ENCODE measurements at places on chromosomes 2 and 18.

DNA sequence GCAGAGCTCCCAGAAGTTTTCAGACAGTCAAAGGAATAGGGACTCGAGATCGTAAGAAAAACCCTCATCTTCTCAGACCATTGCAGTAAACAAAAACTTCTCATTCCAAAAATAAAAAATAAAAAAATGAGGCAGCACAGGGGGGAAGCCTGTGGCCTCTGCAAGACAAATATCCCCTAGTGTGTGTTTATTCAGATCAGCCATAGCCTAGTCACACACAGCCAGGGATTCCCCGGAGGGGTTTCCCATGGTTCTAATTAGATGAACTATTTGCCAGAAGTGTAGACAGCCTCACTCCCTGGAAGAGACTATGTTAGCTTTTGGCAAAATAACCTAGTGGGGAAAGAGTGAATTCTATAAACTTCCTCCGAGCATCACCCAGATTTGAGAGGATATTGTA, 122.9 kb upstream of the KLF7 start:
- no peak for DNase-seq

- DNase-seq, result no peak
Observed at GRCh38 chr2:166091439-166091838, 36.4 kb downstream of the SCN1A start.

- DNase-seq, result no peak
Observed at GRCh38 chr18:30971338-30971956, 71.1 kb downstream of the DSC3 start.

GRCh38 chr2:53104263-53104662, 663.3 kb upstream of the CHAC2 start:
- no peak for DNase-seq

DNA sequence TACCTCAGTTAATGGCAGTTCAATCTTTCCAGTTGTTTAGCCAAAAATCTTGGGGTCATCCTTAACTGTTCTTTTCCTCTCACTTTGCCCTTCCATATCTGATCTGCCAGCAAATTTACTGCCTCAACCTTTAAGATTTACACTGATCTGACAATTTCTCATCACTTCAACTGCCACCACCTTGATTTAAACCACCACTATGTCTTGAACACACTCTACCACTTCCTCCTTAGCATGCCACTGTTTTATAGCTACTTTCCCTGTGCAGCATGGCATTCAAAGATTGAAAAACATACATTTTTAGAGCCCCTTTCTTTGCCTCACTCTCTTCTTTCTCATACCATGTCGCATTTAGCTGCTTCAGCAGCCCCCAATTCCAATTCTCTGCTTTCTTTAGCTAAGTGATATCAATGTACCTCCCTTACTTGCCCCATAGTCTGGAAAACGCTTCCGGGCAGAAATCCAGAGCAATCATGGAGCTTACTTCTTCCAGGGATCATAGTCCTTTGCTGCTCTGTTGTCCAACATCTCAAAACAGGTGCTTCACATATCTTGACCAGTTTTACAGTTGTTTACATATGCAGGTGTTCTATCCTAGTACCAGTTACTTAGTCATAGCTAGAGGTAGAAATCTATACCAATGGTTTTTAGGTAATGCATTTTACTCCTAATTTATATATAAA, 10.9 kb downstream of the PGAP1 start:
- DNase-seq, result no peak

- DNase-seq, result no peak
Observed at GRCh38 chr2:30248791-30249190, 17.5 kb downstream of the LBH start.

- DNase-seq, result no peak
Observed at GRCh38 chr2:60521626-60522025, 31.8 kb downstream of the BCL11A start.

- DNase-seq, result no peak
Observed at GRCh38 chr2:129781749-129782632, 197.5 kb upstream of the RAB6C start.

DNA sequence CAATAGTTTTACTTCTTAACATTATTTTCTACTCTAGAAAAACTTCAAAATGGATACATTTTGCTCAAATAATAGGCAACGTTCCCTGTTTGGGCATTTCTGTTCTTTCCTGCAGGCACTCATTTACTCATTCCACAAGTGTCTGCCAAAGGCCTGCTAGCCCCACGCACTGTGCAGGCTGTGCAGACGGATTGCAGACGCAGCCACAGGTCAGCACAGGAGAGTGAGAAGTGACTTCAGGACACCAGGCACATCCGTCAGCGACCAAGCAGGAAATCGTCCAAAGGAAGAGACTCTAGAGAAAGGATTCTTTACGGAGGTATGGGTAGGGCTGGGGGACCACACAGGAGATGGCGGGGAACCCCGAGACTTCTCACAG, 103.0 kb upstream of the AGAP1 start:
- DNase-seq, result no peak

- DNase-seq, result no peak
Observed at GRCh38 chr2:25062511-25062917, 20.6 kb downstream of the EFR3B start.

DNA sequence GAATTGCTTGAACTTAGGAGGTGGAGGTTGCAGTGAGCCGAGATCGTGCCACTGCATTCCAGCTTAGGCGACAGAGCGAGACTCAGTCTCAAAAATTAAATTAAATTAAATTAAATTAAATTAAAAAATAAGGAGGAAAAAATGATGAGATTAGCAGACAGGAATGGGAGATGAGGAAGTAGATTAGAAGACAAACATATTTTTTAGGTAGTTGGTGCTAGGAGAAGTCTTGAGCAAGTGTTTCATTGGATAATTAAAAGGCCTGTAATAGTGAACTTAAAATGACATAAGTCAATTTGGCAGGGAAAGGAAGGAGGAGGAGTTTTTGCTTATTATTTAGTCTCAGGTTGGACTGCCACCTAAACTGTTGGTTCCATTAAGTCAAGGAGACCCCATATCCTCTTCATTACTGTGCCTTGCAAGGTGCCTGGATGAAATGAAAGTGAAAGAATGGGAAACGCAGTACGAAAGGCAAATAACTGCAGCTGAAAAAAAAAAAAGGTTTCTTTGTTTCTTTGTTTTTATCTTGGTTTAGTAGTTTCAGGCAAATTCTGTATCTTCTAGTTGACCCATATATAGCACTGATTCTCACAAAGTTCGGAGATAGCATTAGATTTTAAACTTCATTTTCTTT, 162.0 kb downstream of the SLC8A1 start:
- no peak for DNase-seq

DNA sequence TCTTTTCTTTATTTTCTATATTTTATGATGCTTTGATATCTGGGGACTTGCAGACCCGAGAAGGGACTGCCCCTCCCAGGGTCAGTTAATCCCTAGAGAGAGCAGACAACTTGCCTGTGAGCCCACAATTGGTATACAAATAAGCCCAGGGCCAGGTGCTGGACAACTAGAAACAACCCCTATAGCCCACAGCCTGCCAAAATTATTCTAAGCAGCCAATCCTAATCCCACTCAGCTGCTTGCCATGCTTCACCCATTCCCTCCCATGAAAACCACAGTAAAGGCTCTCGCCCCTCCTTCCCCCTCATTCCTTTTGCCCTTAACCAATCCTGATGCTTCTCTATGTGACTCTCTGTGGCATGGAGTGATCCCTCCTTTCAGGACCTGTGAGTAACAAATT, 380.7 kb downstream of the RBM43 start:
- DNase-seq, result no peak

GRCh38 chr18:5630057-5630899, 86.5 kb upstream of the EPB41L3 start:
- DNase-seq, result no peak

- no peak for DNase-seq
Observed at GRCh38 chr2:98300141-98300874, 45.9 kb upstream of the CNGA3 start.

GRCh38 chr18:3139406-3139805, 80.4 kb downstream of the MYOM1 start:
- DNase-seq, result no peak

GRCh38 chr18:47342566-47342965, 91.1 kb upstream of the SKOR2 start:
- no peak for DNase-seq

DNA sequence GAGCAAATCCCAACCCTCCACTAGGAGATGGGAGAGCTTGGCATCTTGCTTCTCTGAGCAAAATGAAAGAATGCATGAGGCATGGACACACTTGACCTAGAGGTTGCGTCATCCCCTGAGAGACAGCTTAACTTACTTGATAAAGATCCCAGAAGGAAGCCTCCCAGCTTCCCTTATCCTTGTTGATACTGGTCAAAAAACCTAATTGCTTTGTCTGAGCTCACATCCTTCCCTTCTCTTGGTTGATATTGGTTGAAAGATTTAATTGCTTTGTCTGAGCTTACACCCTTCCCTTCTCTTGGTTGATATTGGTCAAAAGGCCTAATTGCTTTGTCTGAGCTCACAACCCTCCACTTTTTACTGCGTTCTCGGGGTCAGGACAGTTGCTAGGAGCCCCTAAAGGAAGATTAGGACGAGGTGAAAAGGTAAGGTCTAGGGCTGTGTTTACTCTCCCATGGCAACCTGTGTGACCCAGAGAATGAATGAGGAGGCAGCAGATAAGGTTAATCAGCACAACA, 12.2 kb upstream of the BOD1L2 start:
- DNase-seq, result no peak

- no peak for DNase-seq
Observed at GRCh38 chr2:59462422-59463197, 1090.8 kb downstream of the BCL11A start.

DNA sequence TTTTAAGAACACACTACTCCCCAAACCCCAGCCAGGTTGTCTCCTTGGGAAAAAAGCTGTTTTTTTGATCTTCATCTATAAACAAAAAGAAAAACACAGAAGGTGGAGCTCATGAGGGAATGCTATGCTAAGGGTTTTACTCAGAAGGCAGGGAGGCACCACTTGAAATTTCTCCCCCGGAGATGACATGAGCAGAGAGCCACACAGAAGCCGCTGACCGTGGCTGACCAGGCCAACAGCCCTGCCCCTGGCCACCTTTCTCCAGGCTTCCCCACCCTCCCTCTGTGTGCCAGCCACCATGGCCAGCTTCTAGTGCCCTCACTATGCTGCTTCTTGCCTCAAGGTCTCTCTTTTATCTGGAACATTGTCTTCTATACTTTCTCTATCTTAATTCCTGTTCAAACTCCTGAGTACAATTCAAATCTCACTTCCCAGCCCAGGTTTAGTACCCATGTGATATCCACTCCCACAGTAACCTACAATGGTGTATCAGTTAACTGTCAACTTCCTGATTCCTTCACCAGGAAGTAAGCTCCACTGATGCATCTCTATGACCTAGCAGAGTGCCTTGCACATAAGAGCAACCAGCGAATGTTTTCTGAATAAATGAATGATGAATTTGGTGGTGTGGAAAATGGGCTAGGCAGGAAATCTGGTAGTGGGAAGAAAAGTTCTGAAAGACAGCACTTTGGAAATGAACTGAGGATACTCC, 15.3 kb downstream of the LAPTM4A start:
- no peak for DNase-seq

- no peak for DNase-seq
Observed at GRCh38 chr2:120876526-120877280, 141.0 kb downstream of the GLI2 start.

- no peak for DNase-seq
Observed at GRCh38 chr2:23746141-23746863, 180.6 kb downstream of the ATAD2B start.

- no peak for DNase-seq
Observed at GRCh38 chr18:55699233-55699765, 111.3 kb upstream of the TCF4 start.

- no peak for DNase-seq
Observed at GRCh38 chr2:69995511-69995910, 34.1 kb upstream of the ASPRV1 start.

DNA sequence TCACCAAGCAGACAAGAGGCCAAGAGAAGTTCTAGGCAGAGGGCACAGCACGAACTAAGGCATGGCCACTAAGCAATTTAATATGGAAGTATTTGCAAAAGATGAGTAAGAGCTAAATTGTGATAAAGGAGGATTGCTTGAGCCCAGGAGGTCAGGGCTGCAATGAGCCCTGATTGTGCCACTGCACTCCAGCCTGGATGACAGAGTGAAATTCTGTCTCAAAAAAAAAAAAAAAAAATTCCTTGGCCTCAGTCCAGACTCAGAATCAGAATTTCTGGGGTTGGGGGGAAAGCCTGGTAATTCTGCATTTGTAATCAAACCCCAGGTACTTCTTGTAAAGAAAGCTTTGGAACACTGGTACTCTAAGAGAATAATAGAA, 46.8 kb upstream of the RTN4 start:
- no peak for DNase-seq

- DNase-seq, result no peak
Observed at GRCh38 chr2:109452318-109453305, 161.2 kb downstream of the SEPTIN10 start.

- DNase-seq, result no peak
Observed at GRCh38 chr2:208315081-208315788, 49.2 kb downstream of the PIKFYVE start.

DNA sequence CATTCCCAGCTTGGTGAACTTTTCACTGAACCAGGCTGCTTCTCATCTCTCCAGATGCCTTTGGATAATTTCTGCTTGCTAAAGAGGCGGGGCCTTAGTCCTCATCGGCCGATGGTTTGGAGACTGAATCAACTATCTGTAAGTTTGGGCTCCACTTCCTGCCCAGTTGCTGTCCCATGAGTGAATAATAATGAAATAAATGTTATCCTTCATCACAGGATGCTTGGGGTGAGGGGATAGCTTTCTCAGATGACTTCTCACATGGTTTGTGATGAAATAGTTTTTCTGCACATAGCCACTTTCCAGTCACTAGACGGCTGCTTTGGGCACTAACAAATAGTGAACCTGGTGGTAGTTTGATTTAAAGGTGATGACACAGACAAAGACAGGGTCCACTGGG, 376.6 kb upstream of the TRIB2 start:
- DNase-seq, result no peak

DNA sequence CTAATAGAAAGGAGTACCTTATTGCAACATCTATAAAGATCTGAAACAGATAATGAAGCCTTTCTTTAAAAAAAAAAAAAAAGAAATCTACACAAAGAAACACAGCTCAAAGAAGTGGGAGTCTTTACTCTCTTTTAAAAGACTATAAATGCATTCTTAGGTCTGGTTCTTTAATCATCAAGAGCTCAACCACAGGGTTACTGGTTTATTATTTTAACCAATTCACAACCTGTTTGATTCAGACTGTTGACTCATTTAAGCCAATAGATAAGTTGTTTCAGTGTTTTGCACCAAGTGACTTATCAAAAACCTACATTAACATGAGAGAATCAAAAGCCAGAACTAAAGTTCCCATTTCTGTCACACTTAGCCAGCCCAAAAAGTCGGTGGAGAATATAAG, 93.1 kb downstream of the TCF4 start:
- no peak for DNase-seq

GRCh38 chr2:108884619-108885018, 98.0 kb downstream of the CCDC138 start:
- no peak for DNase-seq

- no peak for DNase-seq
Observed at GRCh38 chr2:53856272-53856671, 3.5 kb downstream of the GPR75 start.

Measured in stimulated activated CD8-positive, alpha-beta memory T cell treated with anti-CD3 and anti-CD28 coated beads, Interleukin-2, amount 100 ng/mL, for 1 hour (primary cell).